AG10803 (cell line): ENCODE measurements at places on chromosomes 4 and X.

DNA sequence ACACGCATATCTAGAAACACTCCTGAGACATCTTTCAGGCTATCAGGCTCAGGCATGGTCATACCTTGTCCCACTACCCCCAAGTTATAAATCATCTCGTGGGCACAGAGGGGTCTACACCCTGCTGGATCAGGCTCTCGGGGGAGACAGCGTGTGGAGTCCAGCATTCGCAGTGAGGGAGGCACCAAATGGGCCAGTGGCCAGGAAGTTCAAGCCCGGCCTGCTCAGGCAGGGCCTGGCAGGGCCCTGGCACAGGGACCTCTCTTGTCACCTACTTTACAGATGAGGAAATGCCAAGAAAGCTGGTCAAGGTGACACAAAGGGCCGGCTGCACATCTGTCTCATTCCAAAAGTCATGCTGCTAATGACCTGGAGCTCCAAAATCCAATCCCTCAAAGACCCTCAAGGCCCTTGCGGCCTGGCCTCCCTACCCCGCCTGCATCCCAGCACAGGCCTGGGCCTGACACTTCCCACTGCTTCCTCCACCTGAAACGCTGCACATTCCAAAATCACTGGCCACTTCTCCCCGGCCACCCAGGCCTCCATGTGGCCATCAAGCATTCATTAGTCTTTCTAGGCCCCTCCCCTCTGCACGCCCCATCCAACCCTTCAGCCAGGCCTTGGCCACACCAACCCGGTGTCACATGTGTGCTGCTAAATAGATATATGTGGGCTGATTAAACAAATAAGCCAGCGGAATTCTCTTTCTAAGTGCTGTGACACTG lies 35.6 kb downstream of the ACOX3 start:
- DNase-seq, result no peak

- DNase-seq, result no peak
These were observed 79.6 kb upstream of the FRG1 start for GRCh38 chr4:189861101-189861500.

GRCh38 chr4:156326246-156326645 lies 372.6 kb upstream of the CTSO start:
- no peak for DNase-seq

DNA sequence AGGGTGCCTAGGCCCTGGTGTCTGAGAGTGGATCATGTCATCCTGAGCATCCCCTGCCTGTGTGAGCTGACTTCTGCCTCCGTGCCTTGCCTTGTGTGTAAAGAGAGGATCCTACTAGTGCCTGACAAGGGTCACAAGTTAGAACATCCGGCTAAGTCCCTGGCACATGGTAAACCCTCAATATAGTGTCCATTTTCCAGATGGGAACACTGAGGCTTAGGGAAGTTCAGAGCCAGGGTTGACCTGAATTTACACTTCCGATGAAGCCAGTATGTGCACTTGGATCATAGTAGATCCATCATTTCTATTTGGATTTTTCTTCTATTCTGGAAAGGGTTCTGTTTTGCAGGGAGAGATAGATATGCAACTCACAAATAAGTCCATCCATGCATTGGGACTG lies 12.5 kb upstream of the PSAPL1 start:
- DNase-seq, result no peak

DNA sequence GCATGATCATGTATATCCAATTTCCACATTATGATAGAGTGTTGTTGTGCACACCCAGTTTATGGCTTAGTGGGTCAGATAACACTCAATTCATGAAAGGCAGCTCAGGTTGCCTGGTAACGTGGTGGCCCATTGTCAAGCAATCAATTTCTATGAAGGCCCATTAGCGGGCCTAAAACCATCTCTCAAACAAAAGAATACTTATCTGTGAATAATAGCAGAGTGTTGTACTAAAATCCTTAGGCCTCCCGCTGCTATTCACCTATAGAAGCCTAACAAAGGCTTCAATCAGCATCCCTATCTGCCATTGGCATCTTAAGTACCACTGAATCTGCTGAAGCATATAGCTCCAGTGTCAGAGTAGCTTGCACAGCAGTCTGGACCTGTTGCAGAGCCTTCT lies 849.6 kb upstream of the POU3F4 start:
- DNase-seq, result no peak

DNA sequence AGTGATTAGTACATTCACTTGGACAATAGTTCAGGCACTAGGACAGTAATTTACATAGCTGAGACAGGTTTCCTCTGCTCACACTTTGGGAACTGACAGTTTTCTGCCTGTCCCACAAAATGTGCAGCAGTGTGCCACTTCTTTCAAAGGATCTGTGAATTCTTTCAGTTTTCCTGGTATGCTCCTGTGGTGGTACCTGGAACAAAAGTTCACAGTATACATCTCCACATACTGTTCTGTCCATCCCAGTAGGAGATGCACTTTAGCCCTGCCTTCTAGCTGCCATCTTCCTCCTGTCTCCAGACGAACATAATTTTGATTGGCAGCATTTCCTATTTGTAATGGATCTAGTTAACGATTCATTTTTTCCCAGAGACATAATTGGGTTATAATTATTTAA lies 360.8 kb upstream of the CXorf51B start:
- DNase-seq, result no peak

DNA sequence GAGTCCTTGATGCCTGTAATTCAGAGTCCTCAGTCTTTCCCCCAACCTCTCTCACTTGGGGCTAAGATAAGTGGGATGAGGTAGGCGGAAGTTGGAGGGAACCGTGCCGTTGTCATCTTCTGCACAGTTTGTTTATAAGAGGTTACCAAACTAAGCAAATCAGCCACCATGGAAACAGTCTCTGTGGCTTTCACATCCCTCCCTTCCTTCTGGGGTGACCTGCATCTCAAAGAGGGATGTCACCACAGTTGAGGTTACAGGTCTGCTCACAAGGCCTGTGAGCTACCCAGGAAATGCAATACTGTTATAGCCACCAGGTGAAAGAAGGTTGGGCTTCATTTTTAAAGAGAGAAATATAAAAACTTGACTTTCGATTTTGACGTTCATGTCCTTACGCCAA lies 26.3 kb downstream of the RTL5 start:
- DNase-seq, result no peak

DNA sequence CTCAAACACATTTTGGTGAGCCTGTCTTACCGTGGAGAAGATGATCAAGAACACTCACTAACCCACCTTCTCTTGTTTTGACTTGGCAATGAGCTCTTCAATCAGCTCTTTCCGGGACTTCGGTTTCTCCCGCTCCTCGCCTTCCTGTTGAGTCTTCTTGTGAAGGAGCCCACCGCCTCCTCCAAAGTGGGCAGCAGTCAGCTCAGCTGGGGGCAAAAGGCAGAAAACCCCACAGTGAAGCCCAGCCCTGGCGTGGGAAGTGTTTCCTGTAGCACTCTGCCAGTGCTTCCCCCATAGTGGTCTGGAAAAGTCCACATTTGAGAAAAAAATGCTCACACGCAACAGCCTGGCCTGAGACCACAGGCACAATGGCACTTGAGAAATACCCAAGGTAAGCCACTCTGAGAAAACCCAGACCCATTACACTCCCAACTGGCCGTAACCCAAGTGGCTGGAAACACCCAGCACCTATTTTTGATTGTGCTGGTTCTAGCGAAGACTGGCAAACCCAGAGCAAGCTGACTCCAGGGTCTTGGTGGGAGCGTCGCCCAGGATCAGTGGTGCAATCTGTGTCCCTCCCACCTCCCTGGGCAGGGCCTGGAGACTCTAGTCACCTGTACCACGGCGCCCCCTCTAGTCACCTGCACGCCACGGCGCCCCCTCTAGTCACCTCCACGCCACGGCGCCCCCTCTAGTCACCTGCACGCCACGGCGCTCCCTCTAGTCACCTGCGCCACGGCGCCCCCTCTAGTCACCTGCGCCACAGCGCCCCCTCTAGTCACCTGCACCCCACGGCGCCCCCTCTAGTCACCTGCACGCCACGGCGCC lies 8.6 kb downstream of the NOP14 start:
- DNase-seq, result no peak

DNA sequence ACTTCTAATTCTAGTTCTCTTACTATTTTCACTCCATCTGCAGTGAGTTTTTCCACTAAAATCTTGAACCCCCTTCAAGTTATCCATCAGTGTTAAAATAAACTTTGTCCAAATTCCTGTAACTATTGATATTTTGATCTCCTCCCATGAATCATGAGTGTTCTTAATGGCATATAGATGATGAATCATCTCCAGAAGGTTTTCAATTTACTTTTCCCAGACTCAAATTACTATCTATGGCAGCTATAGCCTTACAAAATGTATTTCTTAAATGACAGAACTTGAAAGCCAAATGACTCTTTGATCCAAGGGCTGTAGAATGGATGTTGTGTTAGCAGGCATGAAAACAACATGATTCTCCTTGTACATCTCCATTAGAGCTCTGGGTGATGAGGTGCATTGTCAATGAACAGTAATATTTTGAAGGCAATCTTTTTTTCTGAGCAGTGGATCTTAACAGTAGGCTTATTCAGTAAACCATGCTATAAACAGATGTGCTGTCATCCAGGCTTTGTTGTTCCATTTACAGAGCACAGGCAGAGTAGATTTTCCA lies 16.1 kb upstream of the IQCM start:
- no peak for DNase-seq

DNA sequence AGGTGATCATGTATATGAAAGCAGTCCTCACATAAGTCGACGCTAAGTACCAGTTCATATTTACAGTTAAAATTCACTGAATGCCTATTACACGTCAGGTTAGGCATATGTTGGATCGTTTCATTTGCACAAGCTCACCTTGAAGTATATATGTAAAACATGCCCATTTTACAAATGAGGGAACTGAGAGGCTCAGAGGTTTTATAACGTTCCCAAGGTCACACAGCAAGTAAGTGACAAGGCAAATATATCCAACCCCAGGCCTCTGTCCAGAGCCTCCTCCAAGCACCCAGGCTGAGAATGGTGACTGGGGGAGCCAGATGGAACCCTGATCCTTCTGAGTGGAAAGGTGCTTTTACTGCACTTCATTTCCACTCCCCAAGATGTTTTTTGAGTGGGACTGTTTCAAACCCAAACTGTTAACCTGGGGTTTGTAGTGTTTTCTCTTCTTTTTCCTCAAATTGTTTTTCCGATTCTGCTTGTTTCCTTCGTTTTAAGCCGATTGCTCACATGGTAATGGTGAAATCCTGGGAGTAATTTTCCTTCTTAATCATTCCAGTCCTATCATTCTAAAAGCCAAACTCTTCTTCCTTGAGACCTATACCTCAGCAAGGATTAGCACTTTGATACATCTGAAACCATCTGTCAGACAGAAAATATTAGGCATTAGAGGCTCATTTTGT lies 791 bp downstream of the SMIM20 start:
- peak; percentile 20 for DNase-seq
